Femur (tissue), 1 donor: ENCODE measurements at places on chromosomes 6 and 20.

GRCh38 chr6:21332077-21332476, 261.5 kb upstream of the SOX4 start:
- DNase-seq = no peak

GRCh38 chr20:34155836-34156235, 43.8 kb upstream of the EIF2S2 start:
- DNase-seq = no peak

DNA sequence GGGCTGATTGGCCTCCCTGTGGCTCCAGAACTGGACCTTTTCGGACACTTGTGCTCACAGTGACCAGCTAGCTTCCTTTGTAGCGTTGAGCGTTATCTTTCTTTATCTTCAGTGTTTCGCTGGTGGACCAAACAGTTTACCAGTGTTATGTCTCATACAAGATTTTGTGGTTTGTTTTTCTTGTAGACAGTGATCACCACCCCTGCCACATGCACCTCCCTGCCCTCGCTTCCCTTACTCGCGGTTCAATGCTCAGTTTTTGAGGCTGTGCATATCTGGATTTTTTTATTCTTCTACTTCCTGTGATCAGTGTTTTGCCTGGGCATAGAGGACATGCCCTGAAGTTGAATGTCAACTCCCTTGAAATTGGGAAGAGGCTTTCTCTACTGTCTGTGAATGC, 16.4 kb downstream of the MYT1 start:
- DNase-seq = no peak

DNA sequence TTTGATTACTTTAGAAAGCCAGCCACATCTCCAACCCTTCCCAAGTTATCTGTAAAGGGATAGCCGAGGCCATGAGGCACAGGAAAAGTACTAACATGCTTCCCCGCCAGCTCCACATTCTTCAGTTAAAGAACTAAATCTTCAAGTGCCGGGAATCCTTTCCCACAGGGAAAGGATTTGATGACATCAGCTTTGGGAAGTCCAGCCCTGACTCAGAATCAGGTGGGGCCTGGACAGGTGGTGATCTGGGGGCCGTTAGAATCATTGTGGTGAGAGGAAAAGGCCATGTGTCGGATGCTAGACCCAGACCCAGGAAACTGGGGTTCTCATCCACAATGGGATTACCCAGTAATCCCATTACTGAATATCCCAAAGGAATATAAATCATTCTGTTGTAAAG, 580.0 kb downstream of the QKI start:
- DNase-seq = no peak

GRCh38 chr6:1412901-1413300, 23.5 kb downstream of the FOXF2 start:
- no peak for DNase-seq

DNA sequence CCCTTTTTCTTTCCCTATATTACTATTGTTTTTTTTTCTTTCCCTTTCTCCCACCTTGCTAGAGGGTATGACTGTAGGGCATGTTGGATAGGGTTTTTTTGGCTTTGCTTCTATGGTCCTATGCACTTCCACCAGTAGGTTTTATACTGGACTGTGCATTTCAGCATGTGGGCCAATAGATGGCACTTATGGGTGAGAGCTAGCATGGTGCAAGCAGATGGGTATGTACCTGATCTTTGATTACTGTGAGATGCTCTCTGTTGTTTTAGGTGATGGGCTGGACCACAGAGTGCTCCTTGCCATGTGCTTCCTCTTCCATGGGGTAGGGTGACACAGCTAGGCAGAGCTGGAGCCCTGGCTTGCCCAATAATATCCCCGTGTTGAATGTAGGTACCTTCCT, 128.5 kb upstream of the CHD6 start:
- no peak for DNase-seq

DNA sequence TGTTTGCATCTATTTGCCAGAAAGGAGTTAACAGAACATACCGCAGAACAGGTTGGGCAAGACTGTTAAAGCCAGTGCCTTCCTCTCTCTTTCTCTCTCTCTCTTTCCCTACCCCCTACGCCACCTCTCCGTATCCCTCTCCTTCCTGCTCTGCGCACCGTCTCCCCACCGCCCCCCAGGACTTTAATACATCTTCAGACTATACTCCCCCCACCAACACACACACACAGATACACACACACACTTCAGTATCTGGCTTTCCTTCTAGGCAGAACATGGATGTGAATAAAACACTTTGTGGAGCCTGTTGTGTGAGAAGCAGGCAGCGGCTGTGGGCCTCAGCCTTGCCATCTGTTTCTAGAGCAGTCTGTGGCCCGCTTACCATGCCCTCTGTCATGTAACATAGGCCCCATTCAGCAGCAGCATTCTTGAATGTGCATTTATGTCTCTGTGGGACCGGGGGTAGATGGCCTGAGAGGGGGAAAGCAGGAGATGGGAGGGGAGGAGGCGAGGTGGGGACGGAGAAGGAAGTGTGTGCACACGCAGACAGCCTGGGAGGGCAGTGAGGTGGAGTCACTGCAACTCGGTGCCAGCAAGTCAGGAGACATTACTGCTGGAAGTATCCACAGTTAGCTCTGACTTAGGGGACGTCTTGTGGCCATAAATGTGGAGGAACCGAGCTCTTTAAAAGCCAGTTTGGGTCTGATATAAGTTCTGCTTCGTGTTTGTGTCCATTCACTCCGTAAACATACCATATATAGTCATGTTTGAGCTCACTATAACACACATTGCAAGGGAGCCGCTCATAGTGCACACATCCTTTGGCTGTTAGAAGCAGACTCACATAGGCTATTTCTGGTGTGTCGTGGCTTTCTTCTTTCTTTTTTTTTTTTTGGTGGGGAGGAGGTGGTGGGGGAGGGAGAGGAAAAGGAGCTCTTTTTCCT, 38.4 kb downstream of the RREB1 start:
- DNase-seq = peak; percentile 64

- DNase-seq = no peak
Measured at GRCh38 chr20:25394276-25394675, 3.6 kb upstream of the ABHD12 start.

GRCh38 chr20:60295214-60295613, 337.0 kb downstream of the CDH26 start:
- DNase-seq = no peak

DNA sequence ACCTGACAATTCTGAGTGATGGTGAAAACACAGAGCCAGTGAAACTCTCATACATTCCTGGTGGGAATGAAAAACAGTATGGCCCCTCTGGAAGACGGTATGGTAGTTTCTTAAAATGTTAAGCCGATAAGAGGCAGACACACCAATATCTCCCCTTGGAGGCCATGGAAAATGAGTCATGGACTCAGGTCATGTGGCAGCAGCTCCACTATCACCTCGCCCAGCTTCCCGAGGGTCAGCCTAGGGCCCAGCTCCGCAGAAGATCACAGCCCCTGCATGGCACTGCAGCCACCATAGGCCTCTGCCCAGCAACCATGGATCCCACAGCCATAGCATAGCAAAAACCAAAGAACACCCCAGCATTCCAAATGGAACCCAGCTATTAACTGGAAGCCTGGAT, 21.4 kb downstream of the BPIFA1 start:
- DNase-seq = no peak

DNA sequence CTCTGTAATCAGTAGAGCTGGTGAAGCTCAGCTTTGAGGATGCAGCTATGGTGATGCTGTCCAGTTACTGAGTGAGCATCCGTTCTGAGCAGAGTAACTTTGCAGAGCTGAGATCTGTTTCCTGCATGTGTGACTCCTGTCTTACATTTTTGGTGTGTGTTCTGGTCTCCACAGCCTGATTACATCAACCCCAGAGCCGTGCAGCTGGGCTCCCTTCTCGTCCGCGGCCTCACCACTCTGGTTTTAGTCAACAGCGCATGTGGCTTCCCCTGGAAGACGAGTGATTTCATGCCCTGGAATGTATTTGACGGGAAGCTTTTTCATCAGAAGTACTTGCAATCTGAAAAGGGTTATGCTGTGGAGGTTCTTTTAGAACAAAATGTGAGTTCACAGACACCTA, 81.6 kb downstream of the FAM120B start:
- no peak for DNase-seq

DNA sequence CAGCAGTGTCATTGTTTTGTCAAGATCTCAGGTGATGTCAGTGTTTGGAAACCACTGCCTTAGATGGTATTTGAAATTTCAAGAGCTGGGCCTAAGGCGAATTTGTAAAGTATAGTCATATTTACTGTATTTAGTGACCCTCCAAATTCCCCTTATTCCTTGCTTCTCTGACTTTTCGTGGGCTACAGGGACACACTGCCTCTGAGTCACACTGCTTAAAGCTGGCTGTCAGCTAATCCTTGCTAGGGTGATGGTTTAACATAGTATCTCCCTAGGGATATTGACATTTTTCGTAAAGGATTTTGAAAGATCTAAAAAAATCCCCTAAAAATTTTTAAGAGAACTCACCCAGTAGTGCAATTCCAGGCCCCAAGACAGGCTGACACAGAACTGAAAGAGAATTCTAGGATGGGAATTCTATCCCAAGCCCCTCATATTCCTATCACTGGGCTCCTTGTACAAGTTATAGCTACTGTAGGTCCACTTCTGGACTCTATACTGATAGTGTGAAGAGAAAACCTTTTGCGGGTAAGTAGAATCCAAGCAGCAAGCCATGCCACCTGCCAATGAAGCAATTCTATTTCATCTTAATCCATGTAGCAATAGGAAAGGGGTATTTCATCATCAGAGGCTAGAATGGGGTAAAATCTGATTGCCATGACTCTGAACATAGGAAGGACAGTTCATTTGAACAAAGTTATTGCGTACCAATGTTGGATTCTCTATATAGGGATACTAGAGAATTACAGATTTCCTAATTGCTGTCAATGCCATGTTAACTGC, 4.3 kb downstream of the BMP6 start:
- no peak for DNase-seq

DNA sequence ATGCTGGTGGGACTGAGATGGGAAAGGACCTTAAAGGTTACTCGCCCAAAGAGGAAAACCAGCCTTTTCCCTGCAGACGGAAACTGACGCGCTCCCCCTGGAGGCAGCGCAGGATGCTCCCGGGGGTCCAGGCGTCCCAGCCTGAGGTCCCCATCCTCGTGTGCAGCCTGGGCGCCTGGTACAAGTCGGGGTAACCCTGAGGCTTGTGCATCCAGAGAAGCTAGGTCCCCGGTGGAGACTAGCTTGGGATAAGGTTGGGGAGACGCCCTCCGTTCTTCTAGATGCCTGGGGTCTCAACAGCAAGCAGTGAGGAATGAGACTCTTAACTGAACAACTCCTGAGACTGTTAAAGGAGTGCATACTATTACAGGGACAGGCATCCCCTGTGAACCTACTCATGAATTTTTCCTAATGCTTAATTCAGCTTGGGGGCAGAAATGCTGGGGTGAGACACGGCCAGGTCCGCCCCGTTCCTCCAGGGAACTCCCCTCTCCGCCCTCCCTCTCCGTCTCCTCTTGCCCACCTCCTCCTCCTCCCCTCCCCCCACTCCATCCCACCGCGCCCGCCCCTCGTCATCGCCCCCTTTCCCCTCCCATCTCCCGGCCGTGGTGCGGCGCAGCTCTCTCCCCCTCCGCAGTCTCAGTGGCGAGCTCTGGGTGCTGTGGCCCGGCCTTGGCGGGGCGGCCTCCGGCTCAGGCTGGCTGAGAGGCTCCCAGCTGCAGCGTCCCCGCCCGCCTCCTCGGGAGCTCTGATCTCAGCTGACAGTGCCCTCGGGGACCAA, at the start of gene PRSS35:
Gene PRSS35 (plus strand): TSS at position 634 of the 781 bp plus-strand sequence. CDS start 10,908 bp downstream, outside the sequence.
- DNase-seq = peak; percentile 85

- DNase-seq = no peak
Measured at GRCh38 chr20:7308163-7308562, 540.7 kb downstream of the BMP2 start.

DNA sequence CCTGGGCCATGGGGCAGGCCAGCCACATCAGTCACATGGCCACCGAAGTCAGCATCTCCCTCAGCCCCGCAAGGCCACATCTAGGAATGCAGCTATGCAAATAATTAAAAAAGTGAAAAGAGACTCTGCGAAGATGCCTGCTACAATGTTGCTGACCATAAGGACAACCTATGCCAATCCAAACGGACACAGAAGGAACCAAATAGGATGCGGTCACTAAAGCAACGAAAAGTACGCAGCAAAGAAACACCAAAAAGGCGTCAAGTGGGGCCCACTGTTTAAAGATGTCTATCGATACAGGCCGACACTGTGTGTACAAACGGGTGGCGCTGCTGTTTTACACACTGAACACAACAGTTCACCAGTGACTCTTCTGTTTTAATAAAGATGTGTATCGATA, 56.4 kb downstream of the TAF4 start:
- DNase-seq = no peak

DNA sequence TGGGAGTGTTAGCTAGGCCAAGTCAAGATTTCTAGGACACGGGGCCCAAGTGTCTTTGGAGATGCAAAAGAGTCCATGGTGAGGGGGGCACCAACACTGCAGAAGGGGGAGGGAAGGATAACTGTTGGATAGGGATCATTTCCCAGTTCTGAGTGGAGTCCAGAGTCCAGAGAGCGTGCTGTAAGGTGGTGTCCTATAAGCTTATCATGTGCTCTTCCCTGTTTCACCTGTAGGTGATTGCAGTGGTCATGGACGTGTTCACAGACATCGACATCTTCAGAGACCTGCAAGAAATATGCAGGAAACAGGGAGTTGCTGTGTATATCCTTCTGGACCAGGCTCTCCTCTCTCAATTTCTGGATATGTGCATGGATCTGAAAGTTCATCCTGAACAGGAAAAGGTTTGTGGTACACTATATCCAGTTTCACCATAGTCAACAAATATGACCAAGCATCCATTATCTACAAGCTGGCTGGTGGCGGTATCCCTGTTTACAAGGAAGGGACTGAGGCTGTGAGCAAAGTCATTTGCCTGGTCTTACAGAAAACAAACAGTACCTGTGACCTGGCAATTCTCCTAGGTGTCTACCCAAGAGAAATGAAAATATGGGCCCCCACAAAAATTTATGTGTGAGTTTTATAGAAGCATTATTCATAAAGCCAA, 15.6 kb downstream of the FAM83D start:
- no peak for DNase-seq

- no peak for DNase-seq
Measured at GRCh38 chr6:136551103-136551502, 881 bp upstream of the MAP7 start.

DNA sequence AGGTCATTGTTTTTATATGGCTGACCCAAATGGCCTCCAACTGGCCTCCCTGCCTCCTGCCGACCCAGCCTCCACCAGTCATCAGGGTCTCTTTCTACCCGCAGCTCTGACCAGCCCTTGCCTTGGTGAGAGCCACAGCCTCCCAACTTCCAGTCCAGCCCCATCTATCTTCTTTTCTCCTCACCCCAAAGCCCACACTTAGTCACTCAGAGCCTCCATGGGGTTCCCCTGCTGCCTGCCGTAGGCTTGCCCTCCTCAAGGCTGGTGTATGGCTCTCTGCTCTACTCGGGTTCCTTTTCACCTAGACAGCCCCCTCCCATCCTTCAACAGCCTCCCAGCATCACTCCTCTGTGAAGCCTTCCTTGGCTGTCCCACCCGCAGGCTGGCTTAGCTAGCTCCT, 18.2 kb downstream of the TCF15 start:
- DNase-seq = no peak
